ENCODE measurements at places on chromosomes 7 and 10.

- DNase-seq: peak; percentile 78
Measured at GRCh38 chr10:30687698-30688213, 58.2 kb upstream of the LYZL2 start.

- peak; percentile 70 for DNase-seq
Measured at GRCh38 chr7:131381069-131381838, 53.6 kb downstream of the MKLN1 start.

DNA sequence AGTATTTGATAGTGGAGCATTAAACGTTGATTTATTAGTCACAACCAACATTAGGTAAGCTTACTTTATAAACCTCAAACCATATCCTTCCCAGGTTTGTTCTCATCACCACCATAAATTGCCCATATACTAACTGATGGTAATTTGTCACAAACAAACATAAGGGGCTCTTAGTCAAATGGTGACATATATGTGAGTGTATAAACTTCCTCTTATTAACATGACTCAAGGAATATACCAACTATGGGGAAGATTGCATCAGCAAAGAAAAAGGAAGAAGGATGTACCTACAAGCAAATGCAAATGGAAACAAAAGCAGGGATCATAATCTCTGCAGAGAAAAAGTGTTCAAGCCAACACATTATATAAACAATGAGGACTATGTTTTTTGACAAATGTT is 418.2 kb upstream of the AKR1E2 start:
- DNase-seq: peak; percentile 88

DNA sequence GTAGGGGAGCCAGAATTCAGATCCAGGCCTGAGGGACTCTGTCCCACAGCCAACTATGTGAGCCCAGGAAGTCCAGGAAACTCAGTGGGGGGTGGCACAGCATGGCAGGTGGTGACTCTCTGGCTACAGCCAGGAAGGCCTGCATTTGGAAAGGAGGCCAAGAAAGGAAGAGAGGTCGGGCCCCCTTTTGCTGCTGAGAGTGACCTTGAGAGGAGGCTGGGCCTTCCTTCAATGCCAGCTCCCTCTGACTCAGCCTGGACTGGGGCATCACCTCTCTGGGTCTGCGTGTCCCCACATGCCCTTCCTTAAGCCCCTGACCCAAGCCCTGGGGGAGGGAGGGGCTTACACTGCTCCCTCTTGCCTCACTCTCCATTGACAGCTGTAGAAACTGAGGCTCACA is 6.4 kb upstream of the MYL10 start:
- DNase-seq: no peak

DNA sequence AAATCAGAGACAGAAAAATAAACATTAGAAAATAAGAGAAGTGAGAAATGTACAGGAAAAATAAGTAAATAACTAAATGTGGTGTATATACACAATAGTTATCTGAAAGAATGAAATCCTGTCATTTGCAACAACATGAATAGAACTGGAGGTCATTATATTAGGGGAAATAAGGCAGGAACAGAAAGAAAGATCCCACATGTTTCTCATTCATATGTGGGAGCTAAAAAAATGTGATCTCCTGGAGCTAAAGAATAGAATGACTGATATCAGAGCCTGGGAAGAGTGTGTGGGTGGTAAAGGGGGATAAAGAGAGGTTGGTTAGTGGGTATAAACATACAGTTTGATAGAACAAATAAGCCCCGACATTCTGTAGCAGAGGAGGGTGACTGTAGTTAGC is 27.3 kb downstream of the PLXDC2 start:
- DNase-seq: peak; percentile 67

DNA sequence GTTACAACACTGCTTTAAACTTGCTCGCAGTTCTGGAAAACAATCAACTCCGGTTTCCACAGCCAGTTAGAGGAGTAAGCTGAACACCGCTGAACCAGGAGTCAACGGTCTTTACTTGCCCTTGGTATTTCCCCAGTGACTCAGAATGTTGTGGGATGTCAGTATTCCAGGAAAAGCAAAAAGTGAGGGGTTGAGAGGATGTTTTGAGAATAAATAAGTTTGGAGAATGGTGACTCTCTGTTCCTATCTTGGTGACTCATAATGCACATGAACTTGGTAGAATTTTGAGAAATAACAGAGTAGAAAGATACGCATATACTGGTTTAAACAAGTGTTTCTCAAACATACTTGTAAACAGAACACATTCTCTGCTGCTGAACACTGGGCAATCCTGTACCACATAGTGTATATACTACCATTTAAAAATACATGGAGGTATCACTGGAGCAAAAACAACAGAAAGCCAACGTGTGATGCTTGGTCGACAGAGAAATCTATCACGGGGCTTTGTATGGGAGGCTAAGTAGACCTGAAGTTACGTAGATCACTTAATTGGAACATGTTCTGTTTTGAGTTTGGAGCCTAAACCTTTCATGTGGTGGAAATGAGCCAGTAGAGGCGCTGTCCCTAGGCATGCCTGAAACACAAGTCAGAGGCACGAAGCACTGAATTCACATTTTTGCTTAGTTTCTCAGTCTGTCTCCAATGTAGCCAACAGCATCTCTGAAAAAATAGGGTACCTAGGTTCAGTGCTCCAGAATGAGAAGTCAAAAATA is 534.3 kb downstream of the PARD3 start:
- DNase-seq: peak; percentile 96

DNA sequence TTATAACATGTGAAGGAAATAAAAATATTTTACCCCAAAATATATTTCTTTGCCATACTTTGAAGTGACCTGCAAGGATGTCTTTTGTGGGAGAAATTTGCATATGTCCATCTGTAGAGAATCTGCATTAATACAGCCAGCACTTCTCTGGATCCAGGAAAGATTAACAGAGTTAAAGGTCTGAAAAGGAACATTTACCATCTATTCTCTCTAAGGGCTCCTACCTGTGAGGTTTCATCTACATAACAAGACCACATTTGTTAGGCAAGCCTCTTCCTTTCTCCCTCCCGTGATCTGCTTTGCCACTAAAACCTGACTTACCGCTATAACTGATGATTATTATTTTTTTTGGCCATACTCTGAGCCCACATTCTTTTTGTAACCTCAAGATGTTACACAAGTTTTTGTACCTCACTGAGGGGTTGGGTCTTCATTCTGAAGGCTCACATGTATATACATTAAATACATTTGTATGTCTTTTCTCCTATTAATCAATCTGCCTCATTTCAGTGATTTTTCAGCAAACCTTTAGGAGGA is 129.4 kb downstream of the AKR1D1 start:
- no peak for DNase-seq

DNA sequence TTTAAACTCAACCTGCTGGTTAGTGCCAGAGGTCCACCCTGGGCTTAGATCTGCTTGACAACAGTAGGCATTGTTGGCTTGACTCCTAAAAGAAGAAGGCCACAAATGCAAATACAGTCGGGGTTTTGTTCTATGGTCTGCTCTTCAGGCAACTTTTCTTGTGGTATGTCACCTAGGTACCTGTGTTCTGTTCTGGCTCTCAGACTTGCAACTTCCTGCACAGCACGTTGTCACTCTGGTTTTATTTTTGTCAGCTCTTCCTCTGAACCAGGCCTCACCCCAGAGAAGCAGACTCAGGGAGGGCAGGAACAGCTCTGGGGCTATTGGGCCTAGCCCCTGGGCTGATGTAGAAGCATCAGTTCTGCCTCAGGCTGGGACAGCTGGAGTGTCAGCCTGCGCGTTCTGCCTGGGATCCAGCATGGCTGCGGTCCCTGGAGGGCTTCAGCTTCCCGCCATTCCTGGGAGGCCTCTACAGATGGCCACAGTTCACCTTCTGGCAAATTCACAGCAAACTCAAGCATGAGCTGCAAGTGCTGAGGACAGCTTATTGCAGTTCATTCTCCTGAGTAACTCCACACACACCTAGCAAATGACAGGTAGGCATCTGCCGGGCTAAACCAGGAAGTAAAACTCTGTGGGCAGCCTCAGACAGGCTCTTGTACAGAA is 11.0 kb upstream of the PDCD4 start:
- no peak for DNase-seq

- no peak for DNase-seq
Measured at GRCh38 chr10:1229116-1229515, 172.9 kb downstream of the WDR37 start.

DNA sequence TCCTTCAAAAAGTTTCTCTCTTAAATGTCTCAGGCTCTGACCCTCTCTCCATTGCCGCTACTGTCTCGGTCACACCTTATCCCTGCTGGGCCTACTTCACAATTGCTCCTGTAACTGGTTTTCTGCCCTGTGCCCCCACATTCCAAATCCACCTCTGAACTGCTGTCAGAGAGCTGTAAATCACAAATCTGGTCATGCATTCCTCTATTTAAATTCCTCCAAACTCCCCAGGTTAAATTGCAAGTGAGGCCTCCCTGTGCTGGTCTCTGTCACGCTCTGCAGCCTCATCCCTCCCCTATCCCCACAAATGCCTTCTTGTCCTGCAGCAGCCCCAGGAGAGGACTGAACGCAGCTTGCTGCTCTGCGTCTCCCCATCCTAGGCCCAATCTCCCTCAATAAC is 40.4 kb upstream of the CDCA7L start:
- no peak for DNase-seq

GRCh38 chr7:117098457-117098856 is 145.2 kb downstream of the ST7 start:
- peak; percentile 96 for DNase-seq

DNA sequence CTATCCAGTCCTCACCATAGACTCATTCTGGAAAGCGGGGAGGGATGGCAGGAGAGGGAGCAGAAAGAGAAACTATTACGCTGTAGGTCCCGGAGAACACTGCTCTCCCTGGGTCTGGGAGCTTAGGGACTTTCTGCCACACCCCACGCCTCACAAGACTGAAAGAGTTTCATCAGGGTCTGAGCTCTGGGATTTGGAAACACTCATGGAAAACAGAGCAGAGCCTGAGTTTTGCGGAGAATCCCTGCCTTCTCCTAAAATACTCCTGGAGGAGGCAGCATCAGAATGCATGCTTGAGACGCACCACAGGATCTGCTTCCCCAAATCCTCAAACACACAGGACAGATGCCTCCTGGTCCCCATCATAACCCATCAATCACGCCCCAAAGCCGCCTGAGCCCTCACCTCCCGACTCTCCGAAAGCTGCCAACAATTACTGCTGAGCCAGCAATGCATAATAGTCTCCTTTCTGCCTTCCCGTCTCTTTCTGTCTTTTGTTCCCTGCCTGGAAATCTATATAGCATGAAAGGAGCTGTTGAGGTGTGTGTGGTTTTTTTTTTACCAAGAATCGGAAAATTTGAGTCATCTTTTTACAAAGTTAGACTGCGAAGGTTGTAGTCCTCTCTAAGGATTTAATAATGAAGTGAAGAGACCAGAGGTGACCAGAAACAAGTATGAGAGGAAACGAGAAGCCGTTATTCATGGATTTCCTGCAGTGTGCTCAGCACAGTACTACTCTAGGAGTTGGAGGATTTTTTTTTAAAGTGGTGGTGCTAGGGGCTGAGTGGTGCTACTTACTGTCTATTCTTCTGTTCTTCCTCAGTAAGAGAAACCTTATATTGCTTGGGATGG is 37.7 kb downstream of the ASB13 start:
- DNase-seq: peak; percentile 60

DNA sequence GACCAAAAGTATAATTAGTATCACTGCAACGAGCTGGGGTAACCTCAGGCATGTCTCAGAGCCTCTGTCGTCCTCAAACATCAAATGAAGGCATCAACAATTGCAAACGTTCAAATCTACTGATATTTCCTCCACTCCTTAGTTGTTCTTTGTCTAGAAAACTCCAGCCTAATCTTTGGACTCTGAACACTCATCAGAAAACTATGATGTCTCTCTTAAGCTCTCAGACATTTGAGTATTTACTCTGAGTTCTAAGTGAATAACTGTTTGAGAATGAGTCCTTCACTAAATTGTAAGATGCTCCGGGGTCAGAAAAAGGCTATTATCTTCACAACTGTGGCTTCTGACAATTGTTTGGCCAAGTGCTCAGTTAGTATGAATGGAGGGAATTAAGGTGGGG is 536.4 kb downstream of the NRG3 start:
- DNase-seq: peak; percentile 4

DNA sequence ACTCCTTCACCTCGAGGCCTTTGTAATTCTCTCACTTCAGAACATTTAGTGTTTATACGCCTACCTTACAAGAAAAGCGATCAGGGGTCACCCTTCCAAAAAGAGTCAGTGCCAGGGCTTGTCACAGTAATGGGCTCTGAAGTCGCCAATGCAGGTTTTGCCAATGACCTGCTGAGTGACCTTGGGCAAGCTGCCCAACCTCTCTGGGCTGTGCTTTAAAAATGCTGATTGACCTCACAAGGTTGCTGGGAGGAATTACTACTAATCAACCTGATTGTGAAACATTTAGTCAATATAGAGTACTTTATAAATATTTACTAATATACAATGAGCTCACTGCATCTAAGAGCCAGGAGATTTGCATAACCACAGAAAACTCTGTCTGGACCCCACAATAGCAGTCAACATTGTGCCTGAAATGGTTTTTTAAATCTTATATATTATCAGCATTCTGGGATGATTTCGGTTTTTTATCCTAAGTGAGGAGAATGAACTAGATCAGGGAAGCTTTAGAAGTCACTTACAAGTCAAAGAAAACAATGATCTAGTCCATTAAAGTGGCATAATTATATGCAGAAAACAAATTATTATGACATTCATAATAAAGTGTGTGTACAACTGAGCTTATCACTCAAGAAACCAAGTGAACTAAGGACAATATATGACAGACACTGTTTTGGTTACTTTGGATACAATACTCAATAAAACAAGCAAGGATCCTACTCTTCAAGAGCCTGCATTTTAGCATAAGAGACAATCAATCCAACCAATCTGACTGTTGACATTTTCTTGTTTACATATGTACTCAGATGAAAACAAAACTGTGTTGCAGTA is 290.5 kb downstream of the SORCS1 start:
- no peak for DNase-seq

DNA sequence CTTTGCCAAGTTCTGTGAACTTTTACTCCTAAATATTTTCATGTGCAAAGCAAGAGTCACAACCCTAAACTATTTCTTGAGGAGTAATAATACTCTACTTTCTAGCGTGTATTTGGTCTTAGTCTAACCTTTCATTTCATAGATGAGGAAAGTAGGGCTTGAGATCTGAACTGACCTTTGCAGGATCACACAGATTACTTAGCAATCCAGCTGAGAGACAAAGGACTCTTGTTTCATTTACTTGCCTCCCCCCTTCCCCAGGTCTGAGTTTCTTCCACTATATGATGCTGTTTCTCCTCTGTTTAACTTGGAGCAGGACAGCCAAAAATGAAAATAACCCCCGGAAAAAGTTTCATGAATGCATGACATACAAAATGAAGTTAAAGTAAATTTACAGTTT is 75.3 kb upstream of the PTN start:
- no peak for DNase-seq

- DNase-seq: no peak
Measured at GRCh38 chr7:128165927-128166420, 75.1 kb upstream of the LEP start.

- no peak for DNase-seq
Measured at GRCh38 chr10:124305131-124305530, 113.6 kb downstream of the OAT start.
